ENCODE measurements at places on chromosomes 7 and 10. TPM values are rescaled to one million over a fixed set of nuclear protein-coding genes. Genes with fewer than 3 reads are reported as not detected.

Gene C7orf57
- total RNA-seq, result not detected

DNA sequence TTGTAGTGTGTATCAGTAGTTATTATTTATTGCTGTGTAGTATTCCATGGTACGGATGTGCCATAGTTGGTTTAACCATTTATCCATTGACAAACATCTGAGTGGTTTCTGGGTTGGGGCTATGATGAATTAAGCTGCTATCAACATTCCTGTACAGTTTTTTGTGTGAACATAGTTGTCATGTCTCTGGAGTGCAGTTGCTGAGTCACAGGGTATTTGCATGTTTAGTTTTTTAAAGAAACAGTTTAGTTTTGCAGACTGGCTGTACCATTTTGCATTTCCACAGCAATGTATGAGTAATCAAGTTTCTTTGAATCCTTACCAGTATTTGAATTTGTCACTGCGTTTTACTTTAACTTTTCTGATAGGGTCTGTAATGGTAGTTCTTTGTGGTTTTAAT, 516.7 kb upstream of the CELF2 start:
- DNase-seq, result no peak

DNA sequence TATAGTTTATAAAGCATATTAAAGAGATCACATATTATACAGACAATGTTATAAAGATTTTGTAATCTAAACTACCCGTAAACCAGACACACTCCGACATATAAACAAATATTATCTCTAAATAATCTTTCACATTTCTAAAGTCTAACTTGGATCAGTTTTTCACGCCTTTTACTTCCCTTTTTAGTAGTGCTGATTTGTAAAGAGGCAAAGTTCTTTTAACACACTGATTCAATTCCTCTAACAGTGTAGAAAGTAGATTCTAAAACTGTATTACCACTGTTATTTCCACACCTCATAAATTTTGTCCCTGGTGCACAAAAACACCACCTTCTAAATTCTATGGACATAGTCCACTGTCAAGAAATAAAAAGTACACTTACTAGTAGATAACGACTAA, 230.9 kb downstream of the DOCK4 start:
- DNase-seq, result no peak

GRCh38 chr10:20380401-20380800, 516.7 kb downstream of the NEBL start:
- DNase-seq, result no peak

GRCh38 chr10:6383096-6383812, 180.5 kb downstream of the PFKFB3 start:
- DNase-seq, result no peak
